ENCODE measurements at places on chromosomes 4 and X.

DNA sequence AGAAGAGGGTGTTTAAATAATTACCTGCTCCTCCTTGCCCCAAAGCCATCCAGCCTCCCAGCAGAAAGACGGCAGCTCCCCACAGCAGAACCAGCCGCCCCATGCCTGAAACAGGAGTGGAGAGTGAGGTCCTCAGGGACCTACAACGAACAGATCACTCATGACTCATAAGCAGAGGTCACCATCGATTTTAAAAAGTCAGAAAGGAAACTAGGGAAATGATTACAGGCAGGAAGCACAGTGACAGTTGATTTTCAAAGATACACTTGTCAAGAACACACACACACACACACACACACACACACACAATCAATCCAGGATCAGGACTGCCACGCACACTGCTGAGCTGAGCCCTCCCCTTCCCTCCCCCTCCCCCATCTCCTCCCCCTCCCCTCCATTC lies at the start of gene CRLF2:
CRLF2 (minus strand) TSS at position 118 of the 400 bp plus-strand sequence; CDS start at position 103, 15 bp downstream.
- DNase-seq, result no peak

DNA sequence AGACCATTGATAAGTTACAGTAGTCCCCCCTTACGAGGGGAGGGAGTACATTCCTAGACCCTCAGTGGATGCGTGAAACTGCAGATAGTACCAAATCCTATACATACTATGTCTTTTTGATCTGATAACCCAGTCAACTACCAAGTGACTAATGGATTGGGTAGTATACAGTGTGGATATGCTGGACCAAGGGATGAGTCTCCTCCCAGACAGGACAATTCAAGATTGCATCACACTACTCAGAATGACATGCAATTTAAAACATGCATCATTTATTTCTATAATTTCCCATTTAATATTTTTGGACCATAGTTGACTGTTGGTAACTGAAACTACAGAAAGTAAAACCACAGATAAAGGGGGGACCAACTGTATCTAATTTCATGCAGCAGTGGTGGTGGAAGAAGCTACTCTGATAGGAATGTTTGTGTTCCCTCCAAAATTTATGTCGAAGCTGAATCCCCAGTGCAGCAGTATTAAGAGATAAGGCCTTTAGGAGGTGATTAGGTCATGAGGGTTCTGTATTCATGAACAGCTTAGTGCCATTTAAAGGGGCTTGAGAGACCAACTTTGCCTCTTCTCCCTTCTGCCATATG lies 11.9 kb downstream of the HADH start:
- no peak for DNase-seq

- no peak for DNase-seq
These were observed 26.3 kb upstream of the UCP1 start for GRCh38 chr4:140595065-140595464.

GRCh38 chr4:140395668-140396067 lies 22.2 kb downstream of the SCOC start:
- no peak for DNase-seq

DNA sequence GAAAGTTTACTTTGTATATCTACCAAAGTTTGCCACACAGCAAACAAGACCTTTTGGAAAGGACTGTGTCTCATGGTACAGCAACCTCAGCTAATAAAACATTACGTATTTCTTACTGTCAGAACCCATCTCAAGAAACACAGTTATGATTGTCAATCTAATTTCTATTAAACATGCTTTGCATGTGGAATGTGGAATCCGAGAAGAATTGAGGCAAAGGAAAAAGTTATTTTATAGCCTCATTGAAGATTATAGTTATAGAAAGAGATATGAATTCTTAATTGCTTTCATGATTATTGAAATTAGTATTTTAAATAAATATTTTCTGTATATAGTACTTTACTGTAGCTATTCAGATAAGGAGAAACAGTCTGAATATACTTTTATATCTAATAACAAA lies 5.4 kb downstream of the PCDH7 start:
- no peak for DNase-seq

DNA sequence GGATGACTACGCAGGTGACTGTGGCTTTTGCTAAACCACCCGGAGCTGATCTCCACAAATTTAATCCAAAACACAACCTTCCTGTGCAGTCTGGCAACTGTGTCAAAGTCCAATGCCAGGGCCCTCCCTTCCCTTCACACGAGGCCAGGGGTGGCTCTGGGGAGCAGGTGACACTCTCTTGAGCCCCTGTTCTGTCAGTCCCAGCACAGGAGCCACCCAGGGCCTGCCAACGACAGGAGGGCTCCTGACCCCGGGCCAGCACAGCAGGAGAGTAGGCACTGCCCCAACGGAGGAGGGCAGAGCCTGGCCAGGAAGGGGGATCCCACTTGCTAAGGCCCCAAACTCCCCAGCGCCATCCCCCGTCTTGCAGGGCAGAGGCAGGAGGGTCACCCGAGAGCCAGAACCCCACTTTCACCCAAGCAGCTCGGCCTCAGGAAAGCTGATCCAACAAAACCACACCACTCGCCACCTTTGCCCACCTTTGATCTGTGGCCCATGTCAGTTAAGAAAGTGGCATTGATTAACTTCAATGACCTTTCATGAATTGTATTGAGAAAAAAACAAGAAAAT lies 44.7 kb downstream of the FAM53A start:
- DNase-seq, result no peak

DNA sequence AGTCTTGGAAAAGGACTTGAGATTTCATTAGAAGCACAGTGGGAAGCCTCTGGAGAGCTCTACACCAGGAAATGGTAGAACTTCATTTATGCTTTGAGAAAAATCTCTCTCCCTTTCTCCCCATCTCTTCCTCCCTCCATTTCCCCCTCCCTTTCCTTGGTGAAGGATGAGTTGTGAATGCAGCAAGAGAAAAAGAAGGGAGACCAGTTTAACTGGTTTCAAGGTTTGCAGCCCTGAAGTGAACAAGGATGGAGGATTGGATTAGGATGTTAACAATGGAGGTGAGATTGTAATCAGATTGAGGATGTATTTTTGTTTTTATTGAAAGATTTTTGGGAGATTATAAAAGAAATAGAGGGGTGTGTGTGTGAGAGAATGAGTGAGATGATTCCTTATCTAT lies 99.5 kb downstream of the ANK2 start:
- no peak for DNase-seq

- no peak for DNase-seq
These were observed 51.5 kb downstream of the HMGB2 start for GRCh38 chr4:173282626-173283025.

DNA sequence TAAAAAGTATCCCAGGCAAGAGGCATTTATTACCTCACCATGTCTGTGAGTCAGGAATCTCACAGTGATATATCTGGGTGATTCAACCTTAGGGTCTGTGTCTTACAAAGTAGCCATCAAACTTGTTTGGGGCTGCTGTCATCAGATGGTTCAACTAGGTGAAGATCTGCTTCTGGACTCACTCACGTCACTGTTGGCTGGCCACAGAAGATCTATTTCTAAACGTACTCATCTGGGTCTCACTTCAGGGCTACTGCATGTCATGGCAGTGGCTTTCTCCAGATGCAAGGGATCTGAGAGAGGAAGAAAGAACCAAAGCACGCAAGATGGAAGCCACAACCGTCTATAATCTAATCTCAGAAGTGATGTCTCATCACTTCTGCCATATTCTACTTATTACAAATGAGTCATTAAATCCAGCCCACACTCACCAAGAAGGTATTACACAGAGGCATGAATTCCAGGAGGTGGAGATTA lies 267.8 kb upstream of the ANKRD50 start:
- DNase-seq, result no peak

DNA sequence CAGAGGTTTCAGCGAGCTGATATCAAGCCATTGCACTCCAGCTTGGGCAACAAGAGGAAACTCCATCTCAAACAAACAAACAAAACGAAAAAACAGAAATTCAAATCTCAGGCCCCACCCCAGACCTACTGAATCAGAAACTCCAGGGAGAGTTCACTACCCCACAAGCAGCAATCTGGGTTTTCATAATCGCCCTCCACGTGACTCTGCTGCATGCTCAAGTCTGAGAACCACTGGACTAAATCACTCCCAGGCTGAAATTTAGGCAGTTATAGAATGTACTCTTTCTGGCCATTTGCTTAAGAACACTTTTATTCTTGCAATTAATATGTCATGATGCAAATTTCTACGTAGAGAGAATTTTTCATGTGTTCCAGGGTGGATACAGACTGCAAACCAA lies 287.3 kb downstream of the USP46 start:
- DNase-seq, result no peak

GRCh38 chr4:83947830-83948193 lies 411.9 kb downstream of the GPAT3 start:
- no peak for DNase-seq

GRCh38 chrX:120137439-120137838 lies 21.0 kb upstream of the RHOXF2 start:
- no peak for DNase-seq

DNA sequence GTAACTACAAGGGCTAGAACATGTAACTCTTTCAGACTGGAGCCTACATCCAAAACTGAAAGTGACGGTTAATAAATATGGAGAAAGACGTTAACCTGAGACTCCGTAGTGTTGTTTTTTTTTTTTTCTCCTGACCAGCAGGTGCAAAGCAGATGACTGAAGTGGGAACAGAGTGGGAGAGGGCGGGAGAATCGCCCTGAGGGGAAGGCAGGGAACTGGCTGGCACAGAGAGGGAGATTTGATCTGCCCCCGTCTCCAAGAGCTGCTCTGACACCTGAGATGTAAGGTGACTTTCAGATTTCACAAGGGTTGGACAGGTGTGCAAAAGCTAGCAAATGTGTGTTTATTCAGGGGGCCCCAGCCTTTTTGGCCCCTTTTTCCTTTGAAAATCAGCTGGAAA lies 180.2 kb downstream of the PALLD start:
- DNase-seq, result no peak

DNA sequence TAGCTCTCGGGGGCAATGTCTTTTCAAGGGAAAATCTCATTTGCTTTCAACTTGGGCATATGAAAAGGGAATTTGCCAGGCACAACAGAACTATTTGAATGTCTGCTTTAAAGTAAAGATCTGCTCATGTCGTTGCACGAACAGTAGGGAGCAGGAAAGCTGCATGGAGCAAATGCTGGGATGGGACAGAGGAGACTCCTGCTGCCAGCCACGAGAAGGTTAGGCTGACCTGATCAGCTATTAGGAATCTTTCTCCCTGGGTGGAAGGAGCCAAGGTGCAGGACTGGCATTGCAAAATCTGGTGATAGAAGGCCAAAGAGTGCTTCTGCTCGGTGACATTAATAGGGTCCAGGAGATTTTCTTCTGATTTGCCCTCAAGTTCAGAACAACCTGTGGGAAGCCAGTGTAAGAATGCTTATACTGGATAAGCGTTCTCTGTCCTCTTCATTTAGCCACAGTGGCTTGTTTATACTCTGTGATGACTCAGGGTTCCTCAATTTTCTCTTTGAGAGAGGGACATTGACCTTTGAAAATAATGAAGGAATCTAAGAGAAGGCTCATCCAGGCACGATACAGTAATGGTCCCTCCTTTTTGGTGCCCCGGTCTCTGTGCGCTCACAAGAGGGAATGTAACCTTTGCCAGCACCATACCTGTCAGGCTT lies 22.9 kb downstream of the FHL1 start:
- no peak for DNase-seq

DNA sequence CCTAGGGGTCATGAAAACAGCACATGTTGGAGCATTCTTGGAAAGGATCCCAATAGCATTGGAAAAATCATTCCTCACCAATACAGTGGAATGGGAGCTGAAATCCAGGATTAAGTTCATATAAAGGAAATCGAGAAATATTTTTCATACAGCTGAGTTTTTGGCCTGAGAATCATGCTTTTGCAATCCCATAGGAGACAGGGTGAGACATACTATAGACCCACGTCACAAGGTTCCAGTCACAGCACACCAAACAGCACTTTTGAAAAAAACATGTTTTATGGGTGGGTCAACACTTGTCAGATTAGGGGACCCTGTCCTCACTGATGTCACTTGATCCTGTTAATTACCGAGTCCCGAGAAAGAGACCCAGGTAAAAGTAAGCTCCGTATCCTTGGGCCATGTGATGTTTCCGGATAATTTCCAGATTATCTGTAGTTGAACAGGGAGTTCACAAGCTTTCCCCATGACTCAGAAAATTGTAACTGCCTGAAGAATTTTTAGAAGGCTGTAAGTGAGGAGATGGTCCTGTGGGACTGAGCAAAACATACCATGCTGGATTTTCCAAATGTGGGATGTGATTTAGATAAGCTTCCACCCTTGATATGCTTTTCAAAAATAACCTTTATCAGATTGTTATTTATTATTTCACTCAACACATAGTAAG lies 80.9 kb upstream of the TLR3 start:
- DNase-seq, result no peak

DNA sequence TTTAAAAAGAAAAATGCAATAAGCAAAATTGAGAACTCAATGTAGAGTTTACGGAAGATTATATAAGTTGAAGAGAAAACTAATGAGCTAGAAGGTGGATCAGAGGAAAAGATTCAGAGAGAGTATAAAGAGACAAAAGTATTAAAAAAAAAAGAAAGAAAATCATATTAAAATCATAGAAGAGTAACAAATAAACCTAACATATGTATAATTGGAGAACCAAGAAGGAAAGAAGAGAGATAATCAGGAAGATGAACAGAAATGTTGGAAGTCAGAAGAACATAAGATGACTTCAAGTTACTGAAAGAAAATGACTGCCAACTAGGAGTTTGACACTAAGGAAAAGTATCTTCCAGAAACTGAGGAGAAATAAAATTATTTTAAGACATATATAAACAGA lies 34.3 kb upstream of the ANTXR2 start:
- DNase-seq, result no peak

GRCh38 chr4:32455231-32455630 lies 1735.1 kb downstream of the PCDH7 start:
- DNase-seq, result no peak

- no peak for DNase-seq
These were observed 195.8 kb downstream of the GPM6A start for GRCh38 chr4:175616287-175616686.

GRCh38 chrX:112677167-112677566 lies 2.6 kb downstream of the LHFPL1 start:
- DNase-seq, result no peak

DNA sequence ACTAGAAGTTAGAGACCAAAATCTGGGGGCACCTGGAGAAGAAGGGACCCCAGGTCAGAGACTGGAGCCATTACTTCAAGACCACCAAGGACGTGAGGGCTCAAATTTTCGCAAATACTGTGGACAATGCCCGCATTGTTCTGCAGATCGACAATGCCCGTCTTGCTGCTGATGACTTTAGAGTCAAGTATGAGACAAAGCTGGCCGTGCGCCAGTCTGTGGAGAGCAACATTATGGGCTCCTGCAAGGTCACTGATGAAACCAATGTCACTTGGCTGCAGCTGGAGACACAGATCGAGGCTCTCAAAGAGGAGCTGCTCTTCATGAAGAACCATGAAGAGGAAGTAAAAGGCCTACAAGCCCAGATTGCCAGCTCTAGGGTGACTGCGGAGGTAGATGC lies 101.2 kb downstream of the NCAPG start:
- DNase-seq, result no peak

DNA sequence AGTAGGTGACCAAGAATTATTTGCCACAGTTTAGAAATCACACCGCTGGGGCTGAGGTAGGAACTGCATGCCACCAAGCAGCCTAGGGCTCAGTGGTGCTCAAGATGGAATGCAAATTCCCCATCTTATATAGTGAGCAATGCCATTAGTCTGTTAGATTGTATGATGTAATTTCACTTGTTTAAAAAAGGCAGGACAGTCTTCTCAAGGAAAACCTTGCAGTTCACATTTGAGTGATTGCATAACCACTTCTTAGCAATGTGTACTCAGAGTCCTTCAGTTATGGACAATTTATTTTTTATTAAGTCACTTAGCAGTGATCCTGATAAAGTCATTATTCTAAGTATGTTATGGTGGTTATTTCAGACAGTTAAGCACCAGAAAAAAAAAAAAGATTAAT lies 142.9 kb upstream of the SFRP2 start:
- DNase-seq, result no peak

GRCh38 chr4:8365353-8365752 lies 75.2 kb downstream of the ACOX3 start:
- no peak for DNase-seq

Data from Kasumi-1 (cell line).